ENCODE measurements at places on chromosomes 16 and 17.

- no peak for DNase-seq
Observed at GRCh38 chr17:5705081-5705875, 121.0 kb upstream of the NLRP1 start.

DNA sequence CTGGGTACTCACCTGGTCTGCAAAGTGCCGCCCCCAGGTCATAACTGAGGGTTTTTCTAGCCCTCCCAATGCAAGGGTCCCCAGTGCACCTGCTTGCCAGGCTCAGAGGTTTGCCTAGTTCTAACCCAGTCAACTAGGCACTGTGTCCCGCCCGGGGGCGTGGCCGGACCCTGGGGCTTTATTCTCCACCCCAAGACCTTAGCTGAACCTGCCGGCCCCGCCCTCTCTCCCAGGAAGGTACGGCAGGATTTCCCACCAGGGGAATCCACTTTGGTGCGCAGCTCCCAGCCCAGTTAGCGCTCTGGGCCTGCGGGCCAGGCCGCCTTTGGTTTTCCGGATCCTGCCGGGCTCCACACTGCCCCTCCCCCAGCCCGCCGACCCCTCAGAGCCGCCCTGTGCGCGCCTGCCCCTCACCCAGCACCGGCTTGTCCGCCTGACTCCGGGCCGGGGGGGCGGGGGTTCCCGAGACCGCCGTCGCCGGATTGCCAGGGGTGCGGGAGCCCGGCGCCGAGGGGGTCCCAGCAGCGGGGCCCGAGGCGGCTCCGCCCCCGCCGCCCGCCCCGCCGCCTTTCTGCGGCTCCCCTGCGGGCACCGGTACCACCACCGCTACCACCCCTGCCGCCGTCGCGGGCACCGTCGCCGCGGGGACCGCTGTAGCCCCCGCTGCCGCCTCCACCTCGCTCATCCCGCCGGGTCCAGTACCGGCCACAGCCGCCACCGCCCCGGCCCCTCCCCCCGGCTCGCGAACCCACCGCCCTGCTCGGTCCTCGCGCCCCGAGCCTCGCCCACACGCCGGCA, 424 bp downstream of the YBX2 start:
- DNase-seq = no peak

GRCh38 chr16:58138852-58139251, 9.7 kb upstream of the CFAP20 start:
- no peak for DNase-seq

DNA sequence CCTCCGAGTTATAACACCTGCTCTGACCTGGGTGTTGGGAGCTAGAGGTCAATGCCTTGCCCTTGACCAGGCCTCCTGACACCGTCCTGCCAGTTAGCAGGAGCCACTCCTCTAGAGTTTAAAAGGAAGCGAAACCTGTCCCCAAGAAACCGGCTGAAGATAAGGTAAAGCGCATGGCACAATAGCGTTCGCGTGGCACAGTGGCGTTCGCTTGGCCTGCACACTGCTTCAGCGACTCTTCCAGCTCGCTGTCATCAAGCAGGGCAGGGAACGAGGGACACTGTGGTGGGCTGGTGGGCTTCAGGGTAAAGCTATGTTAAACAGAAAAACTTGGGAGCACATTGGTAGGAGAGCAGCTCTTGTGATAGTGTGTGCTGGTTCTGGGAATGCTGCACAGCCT, 28.2 kb upstream of the ETV4 start:
- no peak for DNase-seq

GRCh38 chr17:72592242-72592966, 471.6 kb downstream of the SOX9 start:
- DNase-seq = peak; percentile 38

GRCh38 chr16:78817200-78817739, 717.8 kb downstream of the WWOX start:
- no peak for DNase-seq

DNA sequence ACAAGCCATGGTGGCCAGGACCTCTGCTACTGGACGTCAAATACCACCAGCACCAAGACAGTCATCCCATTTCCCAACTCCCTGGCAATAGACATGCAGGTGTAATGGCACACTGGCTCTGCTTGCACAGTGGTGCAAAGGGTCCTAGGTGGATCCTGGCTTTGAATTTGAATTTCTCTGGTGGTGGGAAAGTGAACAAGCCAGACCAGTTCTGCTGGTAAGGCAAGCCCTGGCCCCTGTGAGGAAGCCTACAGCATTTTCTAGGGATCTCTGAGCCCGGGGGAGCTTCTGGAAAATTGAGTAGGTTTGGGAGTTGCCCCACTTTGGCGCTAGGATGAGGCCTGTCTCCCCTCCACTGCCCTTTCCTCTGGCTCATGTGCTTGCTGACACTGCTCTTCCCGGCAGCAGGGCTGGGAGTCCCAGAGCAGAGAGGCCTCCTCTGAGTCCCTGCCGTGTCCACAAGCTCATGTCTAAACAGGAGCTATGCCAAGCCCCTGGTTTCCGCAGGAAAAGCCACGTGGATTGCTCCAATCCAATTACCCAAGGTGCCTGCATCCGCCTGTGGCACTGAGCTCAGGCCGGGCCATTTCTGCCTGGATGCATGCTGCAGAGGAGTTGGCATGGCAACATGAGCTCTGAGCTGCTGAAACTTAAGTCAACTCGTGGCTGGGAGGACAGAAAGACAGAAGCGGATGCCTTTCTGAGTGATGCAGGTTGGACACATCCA, 67.0 kb downstream of the PRMT7 start:
- DNase-seq = no peak

DNA sequence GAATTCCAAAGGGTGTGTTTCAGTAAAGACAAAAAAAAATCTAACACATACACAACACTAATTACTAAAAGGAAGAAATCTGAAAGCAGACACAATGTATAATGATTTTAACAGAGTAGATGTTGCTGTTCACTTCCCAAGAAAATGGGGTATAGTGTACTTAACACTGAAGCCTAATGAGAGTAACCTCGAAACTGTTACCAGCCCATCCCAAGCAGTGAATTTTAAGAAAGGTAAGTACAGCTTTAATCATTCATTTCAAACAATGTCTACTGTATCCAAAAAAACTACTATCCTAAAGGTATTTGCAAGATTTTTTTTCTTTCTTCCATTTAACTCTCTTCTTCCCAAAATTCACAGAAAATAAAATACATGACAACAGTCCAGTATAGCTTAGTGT, 8.3 kb downstream of the GRB2 start:
- no peak for DNase-seq
